ENCODE measurements at places on chromosomes 1 and 21.
A peak's percentile ranks its signal among the peaks of the same experiment; 100 is the strongest.

- no peak for DNase-seq
Measured at GRCh38 chr21:31191553-31191952, 152.5 kb downstream of the TIAM1 start.

DNA sequence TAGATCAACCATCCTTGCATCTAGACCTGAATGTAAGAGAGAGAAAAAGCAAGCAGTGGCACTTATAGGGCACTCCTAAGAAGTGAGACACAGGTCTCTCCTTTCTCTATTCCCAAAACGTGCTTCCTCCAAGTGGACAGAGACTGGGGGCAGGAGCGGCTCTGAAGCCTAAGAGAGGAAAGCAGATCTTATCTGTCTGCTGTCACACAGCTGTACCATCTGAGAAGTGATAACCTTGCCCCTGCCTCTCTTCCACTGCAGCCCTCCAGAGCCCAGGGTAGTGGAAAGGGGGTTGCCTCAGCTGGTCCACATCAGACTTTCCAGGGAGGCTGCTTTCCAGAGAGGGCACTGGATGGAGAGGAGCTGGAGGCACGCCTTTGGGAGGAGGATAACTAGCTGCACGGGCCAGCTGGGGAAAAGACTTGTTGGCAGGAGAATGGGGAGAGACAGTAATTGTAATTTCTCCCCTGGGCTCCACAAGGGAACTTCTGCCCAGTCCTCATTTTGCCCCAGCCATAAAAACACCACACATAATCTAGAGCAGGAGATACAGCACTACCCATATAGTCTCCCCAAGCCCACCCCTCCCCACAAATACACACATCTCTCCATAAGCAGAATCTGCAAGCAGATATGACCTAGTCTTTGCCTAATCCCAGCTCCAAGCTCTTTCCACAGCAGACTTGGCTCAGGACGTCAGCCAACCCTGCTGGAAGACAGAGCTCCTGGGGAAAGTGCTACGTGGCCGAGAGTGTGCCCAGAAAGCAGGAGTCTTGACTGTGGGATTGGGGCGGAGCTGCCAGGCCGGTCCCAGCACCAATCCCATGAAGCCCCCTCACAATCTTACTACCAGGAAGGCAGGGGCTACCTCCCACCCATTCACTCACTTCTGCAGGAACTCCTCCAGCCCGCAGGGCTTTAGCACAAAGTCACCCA, 31.2 kb downstream of the PIK3C2B start:
- DNase-seq = peak; percentile 18

DNA sequence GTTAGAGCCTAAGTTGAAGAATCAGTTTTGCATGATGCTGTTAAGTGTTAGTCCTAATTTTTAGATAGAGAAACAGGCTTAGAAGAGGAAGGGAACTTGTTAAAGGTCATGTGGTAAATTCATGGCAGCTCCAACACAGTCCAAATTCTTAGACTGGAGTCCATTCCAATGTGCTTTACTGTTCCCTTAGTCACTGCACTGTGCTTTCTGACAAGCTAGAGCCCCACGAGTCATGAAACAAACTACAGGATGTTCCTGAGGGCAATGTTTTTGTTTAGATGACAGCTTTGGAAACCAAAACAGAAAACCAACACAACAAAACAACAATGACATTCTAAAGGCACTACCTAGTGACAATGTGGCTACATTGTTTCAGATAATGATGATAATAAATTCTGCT, 23.1 kb upstream of the RGS4 start:
- DNase-seq = peak; percentile 68

DNA sequence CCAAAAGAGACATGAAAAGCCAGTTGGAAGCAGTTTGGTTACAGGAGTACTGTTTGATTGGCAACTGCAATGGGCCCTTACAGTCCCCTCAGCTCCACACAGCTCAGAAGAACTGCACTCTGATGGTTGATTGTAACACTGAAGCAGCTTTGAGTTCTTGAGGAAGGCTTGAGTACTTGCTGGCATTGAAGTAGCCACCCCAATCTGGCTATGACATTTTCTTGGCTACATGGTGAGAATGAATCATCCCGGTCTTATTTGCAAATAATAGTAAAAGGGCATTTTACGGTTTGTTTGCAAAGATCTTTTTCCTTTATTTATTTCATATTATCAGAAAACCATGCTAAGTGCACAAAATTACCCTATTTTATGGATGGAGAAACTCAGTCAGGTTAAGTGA, 159.7 kb upstream of the BEND5 start:
- DNase-seq = peak; percentile 35

GRCh38 chr1:237016626-237017025, 12.4 kb upstream of the MT1HL1 start:
- DNase-seq = no peak

GRCh38 chr1:204640578-204640977, 45.0 kb downstream of the LRRN2 start:
- DNase-seq = no peak

DNA sequence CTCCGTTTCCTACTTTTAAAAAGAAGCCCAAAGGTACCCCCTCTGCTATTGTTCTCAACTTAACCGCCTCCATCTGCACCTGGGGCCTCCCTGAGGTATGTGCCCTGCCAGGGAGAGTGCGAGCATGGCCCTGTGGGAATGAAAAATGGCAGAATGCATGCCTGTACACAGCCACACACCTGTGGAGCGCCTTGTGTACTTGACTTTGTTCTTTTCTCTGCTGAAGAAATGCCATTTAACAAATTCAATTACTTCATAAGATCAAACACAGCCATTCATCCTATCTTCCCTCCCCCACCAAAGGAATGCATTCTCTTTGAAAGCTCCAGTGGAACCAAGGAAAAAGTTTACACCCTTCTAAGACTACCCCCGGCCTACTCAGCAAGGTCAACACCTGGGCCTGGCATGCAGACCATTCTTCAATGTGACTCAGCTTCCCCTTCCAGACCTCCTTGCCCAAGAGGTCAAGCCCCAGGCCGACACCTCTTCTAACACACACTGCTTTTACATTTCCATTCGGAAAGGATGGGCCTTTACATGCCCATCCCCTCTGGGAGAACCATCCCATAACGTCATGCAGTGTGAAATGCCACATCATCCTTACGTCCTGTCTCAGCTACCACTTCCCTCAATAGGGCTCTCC, 123.7 kb downstream of the SMYD2 start:
- DNase-seq = peak; percentile 50

DNA sequence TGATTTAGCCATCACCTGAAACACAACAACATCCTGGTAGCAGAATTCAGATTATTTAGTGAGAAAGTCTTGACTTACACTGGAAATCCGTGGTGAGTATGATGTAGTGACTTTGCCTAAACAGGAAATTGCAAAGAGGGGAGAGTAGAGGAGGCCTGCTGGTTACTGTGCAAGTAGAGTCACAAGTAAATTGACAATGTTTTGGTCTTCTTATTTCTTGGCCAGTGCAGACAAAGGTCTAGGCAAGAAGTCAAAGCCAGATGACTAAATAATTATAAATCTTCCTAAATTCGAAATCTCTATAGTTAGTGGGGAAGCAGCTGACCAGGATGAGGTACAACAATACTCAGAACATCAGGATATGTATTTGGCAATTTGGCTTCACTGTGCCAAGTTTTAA, 159.5 kb upstream of the KCTD3 start:
- peak; percentile 62 for DNase-seq

- no peak for DNase-seq
Measured at GRCh38 chr1:226572325-226572726, 23.8 kb downstream of the STUM start.

Measured in fibroblast of mammary gland (primary cell).